ENCODE measurements at places on chromosomes 7 and 10. TPM values are rescaled to one million over a fixed set of nuclear protein-coding genes. Genes with fewer than 3 reads are reported as not detected.

The NOS3 gene
- total RNA-seq: not detected

The PIK3AP1 gene
- total RNA-seq: 0.32 TPM

The ACTR3C gene
- total RNA-seq: not detected

The DRGX gene
- total RNA-seq: not detected

The IFIT2 gene
- total RNA-seq: 1.7 TPM

The LAMB4 gene
- 0.32 TPM for total RNA-seq

The FAM221A gene
- total RNA-seq: 0.51 TPM

The PITX3 gene
- total RNA-seq: not detected

The IGF2BP3 gene
- 85.6 TPM for total RNA-seq

The CALHM2 gene
- not detected for total RNA-seq

The MPP7 gene
- total RNA-seq: 0.34 TPM

The FFAR4 gene
- not detected for total RNA-seq
